PC-9 (cell line): ENCODE measurements at places on chromosomes 4 and X. TPM values are rescaled to one million over a fixed set of nuclear protein-coding genes. Genes with fewer than 3 reads are reported as not detected.

The GPR173 gene
- 5.1 and 7.0 TPM in 2 replicates for total RNA-seq

The ZFX gene
- 39.1 and 39.6 TPM in 2 replicates for total RNA-seq

The DUSP21 gene
- total RNA-seq, result not detected in 2 replicates

The PDLIM5 gene
- 121 and 130 TPM in 2 replicates for total RNA-seq

DNA sequence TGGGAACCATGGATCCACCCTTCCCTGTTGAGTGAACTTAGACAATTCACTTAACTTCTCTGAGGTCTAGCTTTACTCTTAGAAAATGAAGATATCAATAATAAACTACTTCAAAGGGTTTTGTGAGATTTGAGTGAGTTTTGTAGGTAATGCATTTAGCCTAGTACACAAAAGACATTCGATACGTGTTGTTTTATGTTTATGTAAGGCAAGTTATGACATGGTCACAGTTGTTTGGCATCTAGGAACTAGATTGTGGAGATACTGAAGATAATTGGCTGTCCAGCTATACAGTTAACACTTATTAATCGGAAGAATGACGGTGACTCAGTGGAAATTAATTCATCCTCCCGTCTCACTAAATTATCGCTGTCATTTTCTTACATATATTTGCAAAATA lies 1781.1 kb upstream of the TENM3 start:
- DNase-seq, result no peak

DNA sequence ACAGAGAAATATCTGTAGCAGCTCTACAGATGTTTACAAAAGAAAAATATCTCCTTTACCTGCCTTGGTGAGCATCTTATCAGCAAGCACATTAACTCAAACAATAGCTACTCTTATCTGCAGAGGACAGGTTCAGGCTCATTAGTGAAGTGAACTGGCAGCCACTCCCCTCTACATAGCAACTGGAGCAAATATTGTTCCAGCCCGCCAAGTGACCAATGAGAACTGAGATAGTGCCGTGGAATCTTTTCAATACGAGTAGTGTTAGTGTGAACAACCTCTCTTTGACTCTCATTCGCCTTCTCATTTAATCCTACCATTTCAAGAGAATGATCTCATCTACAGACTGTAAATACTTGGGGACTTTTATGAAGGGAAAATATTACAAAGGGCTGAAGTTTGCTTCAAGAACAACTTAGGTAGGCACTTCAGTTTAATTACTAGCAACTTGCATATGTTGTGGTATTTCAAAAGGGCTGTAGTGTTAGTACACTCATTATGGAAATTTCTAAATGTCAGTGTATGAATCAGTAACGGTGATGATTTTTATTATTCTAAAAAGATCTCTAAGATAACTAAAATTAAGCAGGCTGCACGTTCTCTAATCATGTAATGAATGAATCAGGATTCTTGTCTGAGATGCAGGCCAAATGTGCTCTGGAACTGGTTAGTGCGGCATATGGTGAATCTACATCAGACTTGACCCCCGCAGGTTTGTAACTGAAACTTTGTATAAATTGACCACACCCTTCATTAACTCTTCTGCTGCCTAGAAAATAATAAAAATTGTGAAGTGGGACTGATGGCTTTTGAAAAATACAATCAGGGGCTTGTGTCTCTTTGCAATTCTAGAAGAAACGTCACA lies 72.4 kb downstream of the PALLD start:
- peak; percentile 62 for DNase-seq

DNA sequence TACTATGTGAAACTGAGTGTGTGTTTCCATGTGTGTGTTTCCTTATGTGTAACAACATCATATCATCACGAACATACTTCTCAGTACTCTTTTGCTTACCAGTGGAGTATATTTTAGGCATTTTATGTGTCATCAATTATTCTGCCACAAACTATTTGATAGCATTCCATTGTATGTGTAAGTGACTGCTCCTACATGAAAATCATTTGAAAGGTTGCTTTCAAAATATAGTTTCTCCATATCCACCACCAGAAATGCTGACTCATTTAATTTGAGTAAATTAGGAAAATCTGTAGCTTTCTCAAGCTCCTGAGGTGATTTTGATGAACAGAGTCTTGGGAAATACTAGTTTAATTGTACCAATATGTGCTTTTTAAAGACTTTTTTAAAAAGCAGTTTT lies 376.2 kb downstream of the PCDH18 start:
- no peak for DNase-seq

- no peak for DNase-seq
These were observed 12.9 kb downstream of the MSX1 start for GRCh38 chr4:4872314-4872903.

DNA sequence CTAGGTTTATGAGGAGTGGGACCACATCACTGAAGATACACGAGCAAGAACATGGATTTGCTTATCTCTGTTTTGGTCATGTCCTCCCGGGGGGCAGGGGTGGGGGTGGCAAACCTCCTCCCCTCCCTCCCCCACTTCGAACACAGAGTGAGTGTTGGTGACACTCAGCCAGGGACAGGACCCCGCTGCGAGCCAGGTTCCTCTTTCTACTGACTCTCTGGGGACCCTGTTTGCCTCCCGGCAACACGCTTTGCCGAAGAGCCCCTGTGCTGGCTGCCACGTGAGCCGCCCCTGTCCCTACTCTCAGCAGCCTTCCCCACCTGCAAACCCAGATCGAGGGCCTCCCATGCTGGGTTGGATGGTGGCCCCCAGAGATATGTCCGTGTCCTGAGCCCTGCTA lies 34.7 kb downstream of the P2RY8 start:
- DNase-seq, result no peak

DNA sequence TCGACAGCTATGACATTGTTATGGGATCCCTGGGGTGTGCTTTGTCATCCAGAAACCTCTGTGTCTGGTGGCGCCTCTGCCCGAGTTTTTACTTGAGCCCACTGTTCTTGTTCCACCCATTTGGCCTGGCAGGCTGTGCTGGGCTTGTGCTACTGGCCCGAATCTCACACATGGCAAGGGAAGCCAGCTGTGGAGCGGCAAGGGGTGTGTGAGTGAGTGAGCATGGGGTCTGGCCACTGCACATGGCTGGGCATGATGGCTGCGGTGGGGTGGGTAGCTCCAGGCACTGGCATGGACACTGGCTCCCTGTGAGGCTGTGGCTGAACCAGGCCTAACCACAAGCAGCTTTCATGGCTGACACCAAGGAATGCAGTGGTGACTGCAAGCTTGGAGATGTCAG lies 89.2 kb downstream of the DACH2 start:
- DNase-seq, result no peak

DNA sequence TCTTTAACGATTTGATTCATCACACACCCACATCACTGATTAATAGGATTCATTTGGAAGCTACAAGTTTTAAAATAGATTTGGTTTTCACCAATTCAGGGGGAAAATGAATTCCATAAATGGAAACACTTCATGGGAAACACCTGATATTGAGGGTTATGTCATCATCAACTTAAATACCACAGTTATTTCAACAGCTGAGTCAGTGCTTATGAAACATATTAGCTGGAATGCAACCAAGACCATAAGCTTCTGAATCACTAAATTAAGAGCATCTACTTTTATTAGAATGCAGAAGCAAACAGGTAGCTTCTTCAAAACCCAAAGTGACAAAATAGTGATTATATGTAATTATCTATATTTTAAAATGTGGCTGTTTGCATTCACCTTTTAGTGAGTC lies 207.8 kb upstream of the DCAF8L1 start:
- peak; percentile 59 for DNase-seq

GRCh38 chr4:14903321-14903720 lies 99.0 kb upstream of the CPEB2 start:
- DNase-seq, result no peak

GRCh38 chr4:48467891-48468290 lies 15.3 kb upstream of the SLC10A4 start:
- DNase-seq, result no peak

- DNase-seq, result peak; percentile 86
These were observed at the start of gene C4orf51 for GRCh38 chr4:145679991-145680455. Gene C4orf51, plus strand, starts transcription at chr4:145680146. Its CDS starts 58 bp downstream, at chr4:145680204.

DNA sequence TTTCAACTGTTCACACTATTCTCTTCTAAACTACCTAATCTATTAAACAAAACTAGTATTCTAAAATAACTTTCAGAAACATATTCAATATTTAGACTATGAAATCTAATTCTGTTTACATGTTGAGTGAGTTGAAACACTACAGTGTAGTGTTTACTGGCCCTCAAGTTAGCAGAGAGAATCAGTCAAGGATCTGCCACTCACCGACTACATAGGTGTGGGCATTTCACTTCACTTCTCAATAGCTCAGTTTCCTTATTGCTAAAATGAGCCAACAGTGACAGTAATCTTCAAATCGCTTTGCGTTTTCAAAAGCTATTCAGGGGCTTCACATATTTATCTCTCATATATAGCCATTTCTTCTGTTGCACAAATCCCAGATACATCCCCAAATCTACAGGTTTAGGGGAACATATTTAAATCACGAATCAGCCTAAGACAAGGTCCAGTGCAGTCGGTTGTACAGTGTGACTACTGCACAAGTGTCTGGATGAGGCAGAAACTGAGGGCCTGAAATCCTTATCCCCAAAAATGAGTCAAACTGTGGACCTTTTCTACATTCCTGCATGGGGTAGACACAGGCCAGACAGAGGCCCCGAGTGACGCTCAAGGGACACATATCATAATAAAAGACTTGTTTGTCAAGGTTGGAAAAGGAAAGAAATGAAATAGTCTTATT lies 129.8 kb downstream of the PPP3CA start:
- DNase-seq, result no peak

- DNase-seq, result no peak
These were observed 158.3 kb upstream of the KIT start for GRCh38 chr4:54499308-54500074.
